ENCODE measurements at places on chromosomes 13 and 19.

DNA sequence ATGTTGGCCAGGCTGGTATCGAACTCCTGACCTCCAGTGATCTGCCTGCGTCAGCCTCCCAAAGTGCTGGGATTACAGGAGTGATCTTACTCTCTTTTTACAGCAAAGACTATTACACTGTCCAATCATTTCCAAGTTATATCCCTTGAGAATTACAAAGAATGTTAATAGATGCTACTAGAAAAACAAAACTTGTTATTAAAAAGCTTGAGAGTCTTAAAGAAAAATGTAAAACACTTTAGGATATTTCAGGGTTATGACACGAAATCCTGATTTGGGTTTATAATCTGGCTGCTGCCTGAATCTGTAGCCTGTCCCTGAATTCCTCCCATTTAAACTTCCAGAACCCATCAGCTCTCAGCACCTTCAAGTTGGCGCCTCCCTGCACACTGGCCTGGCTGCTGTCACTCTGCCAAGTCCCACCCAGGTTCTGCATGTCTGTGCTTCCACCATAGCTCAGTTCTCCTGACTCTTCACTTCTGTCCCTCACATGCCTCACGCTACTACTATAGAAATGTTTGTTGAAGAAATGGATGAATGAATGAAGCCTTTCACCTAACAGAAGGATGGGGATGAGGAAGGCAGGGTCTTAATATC, 55.8 kb upstream of the RFXAP start:
- no peak for DNase-seq

DNA sequence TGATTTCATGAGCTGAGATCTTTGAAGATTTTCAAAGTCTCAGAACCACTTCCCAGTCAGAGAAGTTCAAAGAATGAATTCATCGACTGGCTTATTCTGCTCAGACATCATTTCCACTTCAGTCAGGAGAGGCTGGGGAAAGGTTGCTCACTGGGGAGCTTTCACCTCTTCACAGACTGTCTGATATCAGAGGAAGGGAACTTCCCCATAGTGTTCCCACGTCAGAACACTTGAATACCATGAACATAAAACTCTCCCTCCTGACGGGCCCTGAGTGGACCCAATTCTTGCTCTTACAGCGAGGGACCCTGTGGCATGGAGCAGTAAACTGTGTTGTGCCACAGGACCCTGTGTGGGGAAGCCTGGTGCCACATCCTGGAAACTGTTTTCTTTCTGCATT, 492.6 kb downstream of the COG6 start:
- no peak for DNase-seq

- peak; percentile 48 for DNase-seq
Observed at GRCh38 chr19:2982983-2983350, 5.6 kb downstream of the TLE6 start.

DNA sequence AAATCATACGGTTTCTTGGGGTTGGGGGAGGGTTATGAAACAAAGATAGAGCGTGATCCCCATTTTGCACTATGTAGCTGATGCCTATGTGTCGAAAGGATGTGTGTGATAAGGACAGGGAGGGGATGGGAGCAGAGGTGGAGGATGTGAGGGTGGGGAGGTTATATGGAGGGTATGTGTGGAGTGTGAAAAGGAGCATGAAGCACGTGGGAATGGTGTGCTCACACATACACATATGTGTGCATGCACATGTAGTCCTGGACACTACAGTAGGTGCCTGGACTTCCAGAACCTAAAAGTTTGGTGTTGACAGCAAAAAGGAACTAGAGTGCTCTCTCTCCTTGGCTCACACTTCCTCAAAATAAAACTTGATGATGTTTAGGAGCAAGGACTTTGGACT, 25.4 kb downstream of the STOML3 start:
- DNase-seq: no peak

- DNase-seq: no peak
Observed at GRCh38 chr13:64556376-64556775, 2673.8 kb downstream of the PCDH9 start.

- DNase-seq: no peak
Observed at GRCh38 chr13:34277936-34278335, 460.0 kb downstream of the RFC3 start.

DNA sequence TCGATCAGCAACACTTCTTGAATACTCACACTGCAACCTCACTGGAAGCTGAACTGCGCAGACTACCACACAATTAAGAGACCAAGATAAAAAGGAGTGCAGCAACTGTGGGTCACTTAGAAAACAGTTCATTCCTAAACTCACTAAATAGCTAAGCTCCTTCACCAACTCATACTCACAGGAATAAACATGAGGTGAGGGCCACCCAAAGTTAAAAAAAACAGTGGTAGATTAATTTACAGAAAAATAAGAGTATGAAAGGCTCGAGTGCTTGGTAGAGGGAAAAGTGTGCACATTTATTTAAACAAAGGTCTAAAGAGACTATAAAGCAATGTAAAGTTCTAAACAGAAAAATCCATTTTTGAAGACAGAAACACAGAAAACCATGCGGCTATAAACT, 7.6 kb downstream of the ANKRD10 start:
- DNase-seq: no peak

- DNase-seq: no peak
Observed at GRCh38 chr13:106623799-106624460, 56.0 kb upstream of the ARGLU1 start.

DNA sequence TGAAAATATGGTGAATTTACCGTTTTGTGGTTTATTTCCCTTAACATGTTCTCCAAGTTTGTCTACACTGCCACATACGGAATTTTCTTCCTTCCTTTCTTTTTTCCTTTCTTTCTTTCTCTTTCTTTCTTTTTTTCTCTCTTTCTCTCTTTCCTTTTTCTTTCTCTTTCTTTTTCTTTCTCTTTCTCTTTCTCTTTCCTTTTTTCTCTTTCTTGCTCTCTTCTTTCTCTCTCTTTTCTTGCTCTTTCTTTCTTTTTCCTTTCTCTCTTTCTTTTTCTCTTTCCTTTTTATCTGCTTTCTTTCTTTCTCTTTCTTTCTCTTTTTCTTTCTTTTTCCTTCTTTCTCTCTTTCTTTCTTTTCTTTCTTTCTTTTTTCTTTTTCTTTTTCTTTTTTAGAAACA, 1962.3 kb upstream of the PCDH20 start:
- no peak for DNase-seq

GRCh38 chr19:45063851-45064801, 12.2 kb downstream of the ZNF296 start:
- DNase-seq: no peak

DNA sequence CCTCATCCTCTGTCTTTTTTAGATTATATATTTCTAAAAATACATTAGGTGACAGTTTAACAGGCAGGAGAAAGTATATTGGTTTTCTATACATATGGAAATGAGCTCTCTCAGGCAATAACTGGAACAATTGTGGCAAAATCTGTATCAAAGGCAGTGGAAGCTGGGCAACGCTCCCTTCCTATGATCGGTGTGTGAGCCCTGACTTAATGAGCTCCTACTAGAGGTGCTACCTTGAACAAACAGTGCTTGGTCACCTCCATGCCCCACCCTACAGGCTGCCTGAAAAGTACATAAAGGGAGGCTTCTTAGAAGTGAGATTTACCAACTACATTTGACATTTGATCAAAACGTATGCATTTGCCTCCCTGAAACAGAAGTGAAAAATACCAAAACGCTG, 185.3 kb downstream of the EFNB2 start:
- no peak for DNase-seq

GRCh38 chr19:3570606-3571011, 2.1 kb upstream of the HMG20B start:
- DNase-seq: no peak

- no peak for DNase-seq
Observed at GRCh38 chr13:67048084-67048820, 181.9 kb downstream of the PCDH9 start.

GRCh38 chr19:38337360-38337653, 1.7 kb downstream of the CATSPERG start:
- no peak for DNase-seq

DNA sequence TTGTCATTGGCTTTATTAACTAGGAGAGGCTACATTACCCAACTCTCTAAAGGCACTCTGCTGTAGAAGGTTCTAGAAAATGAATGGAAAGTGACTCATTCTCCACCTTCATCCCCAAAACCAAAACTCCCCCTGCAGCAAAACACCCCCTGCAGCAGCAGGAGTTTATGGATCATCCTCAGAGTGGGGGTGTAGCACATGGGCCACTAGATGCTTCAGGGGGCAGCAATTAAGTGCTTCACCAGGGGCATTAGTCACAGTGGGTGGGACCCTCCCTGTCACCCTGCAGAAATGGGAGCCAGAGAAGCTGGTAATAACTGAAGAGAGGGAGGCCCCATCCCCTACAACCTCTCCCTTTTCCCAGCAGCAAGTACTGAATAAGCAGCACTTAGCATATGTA, 64.5 kb upstream of the MED4 start:
- DNase-seq: no peak

DNA sequence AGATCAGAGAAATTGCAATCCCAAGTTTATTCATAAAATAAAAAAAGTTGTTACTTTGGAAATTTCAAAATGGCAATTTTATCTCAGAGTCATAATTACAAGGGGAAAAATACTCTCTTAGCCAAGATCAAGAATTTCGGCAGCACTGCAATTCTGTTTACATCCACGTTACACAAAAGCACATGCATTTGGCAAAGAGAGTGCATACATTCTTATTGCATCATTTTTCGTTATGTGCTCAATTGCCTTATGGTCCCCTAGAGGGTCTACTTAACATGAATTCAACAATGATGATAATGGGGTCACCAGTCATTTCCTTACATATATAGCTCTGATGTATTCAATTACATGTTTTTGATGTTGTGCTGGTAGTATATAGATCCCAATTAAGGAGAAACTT, 498.0 kb downstream of the DIAPH3 start:
- DNase-seq: no peak

GRCh38 chr13:29688193-29688592, 92.7 kb upstream of the SLC7A1 start:
- DNase-seq: no peak

DNA sequence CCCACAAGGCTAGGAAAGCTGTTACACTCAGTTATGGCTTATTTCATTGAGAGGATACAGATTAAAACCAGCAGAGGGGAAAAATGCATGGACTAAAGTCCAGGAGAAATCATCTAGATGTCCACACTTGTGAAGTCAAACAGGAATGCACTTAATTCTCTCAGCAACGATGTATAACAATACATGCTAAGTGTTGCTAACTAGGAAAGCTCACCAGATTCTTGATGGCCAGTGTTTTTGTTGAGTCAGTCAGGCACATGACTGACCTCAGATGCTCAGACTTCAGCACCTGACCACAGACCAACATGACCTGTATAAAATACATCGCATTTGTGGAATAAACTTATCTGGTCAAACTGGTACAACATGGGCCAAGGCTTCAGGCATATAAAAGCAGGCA, 470.2 kb upstream of the PRR20A start:
- no peak for DNase-seq

- DNase-seq: no peak
Observed at GRCh38 chr13:95267662-95268342, 33.4 kb downstream of the ABCC4 start.

DNA sequence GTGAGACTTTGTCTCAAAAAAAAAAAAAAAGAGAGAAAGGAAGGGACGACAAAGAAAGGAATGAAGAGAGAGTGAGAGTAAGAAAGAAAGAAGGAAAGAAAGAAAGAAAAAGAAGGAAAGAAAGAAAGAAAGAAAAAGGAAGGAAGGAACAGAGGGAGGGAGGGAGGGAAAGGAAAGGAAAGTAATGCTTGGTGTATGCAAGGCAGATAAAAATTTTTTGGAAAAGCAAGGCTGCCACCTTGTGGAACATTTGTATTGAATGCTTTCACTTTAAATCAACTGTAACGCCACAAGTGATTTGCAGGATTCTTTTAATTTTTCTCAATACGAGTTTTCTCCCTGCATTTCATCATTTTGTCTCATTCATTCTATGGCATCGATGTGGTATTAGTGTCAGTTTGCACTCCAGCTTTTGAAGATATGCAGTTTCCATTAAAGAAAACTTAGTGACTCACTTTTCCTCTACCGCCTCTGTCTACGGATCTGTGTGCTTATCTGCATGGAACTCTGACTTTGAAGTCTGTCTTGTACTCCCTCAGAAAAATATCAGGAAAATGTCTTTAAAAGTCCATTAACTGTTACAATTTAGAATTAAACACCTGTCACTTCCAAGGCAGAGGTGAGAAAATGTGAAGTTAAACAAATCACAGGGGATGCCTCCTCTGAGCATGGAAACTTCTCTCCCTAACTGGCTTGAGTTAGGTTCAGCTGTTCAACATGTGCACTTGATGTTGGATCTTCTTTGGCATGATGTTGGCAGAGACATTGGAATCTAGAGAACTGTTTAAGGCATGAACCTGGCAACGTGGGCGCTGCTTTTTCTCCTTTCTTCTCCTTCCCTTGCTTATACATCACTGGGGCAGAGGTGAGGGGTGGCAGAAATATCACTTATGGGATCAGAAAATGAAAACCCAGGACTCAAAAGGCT, 20.0 kb upstream of the ZDHHC20 start:
- peak; percentile 9 for DNase-seq

- DNase-seq: peak; percentile 84
Observed at GRCh38 chr19:54464630-54465425, 1.2 kb upstream of the LENG9 start.

DNA sequence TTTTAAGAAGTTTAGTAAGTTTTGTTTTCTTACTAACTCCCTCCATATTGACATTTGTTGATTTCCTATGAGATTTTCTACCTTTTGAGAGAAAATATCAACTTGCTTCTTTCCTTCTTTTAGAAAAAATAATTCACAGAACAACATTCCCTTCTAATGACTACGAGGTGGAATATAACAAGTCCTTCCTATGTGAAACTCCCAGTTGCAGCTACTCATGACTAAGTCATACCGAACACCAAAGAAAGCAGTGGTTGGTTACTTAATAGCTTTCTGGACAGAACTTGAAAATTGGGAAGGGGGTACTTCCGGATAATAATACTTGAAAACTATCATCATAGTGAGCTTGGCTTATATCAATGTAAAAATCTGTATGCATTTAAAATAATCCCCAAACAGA, 144.8 kb downstream of the DACH1 start:
- DNase-seq: no peak

DNA sequence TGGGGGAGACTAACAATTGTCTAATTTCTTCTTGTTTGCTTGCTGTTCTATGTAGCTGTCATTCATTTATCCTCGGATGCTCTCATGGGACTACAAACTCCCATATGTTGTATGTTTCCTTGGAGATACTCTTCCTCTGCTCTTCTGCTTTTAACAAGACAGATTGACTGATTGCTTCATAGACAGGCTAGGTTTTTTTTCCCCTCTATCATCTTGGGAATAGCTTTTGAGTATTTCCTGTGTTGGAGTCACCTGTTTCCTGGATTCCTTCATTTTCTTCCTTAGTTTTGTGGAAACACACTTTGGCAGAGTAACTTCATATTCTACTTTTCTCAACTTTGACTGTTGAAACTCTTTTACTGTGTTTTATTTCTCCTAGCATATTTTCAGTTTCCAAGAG, 27.6 kb downstream of the EDNRB start:
- no peak for DNase-seq

GRCh38 chr19:1503089-1503924, 9.5 kb downstream of the ADAMTSL5 start:
- peak; percentile 13 for DNase-seq

GRCh38 chr13:36329361-36329760, 16.8 kb downstream of the SPART start:
- DNase-seq: no peak

- DNase-seq: no peak
Observed at GRCh38 chr13:34748596-34748995, 193.5 kb upstream of the NBEA start.

- DNase-seq: no peak
Observed at GRCh38 chr13:39676315-39676876, 20.9 kb downstream of the COG6 start.

GRCh38 chr19:3667037-3667638, 33.1 kb downstream of the PIP5K1C start:
- no peak for DNase-seq
